ENCODE measurements at places on chromosomes 2 and 18. TPM values are rescaled to one million over a fixed set of nuclear protein-coding genes. Genes with fewer than 3 reads are reported as not detected.

Gene BMP10
- total RNA-seq = not detected

Gene LONRF2
- 0.10 TPM for total RNA-seq

Gene C1QL2
- total RNA-seq = not detected

Gene FAM228A
- not detected for total RNA-seq

Gene LAMA1
- total RNA-seq = 1.6 TPM

Gene GPR45
- total RNA-seq = not detected

Gene IGFBP5
- 677 TPM for total RNA-seq

Gene NEDD4L
- 54.1 TPM for total RNA-seq

Gene ACMSD
- not detected for total RNA-seq

Gene CROCC2
- total RNA-seq = not detected

Gene SCN2A
- total RNA-seq = 0.44 TPM

Gene RGPD8
- total RNA-seq = 1.4 TPM

Gene TANK
- 41.1 TPM for total RNA-seq

Gene UGT1A4
- not detected for total RNA-seq

Gene CREG2
- total RNA-seq = 0.15 TPM

Gene DOCK10
- 25.3 TPM for total RNA-seq

Gene LHCGR
- not detected for total RNA-seq

Gene SLC35F5
- 66.1 TPM for total RNA-seq

Gene PRR30
- total RNA-seq = not detected

Gene ACVR1C
- total RNA-seq = not detected

Gene CHST9
- not detected for total RNA-seq

Gene SLC30A3
- not detected for total RNA-seq

Gene KIAA2012
- total RNA-seq = not detected

Gene LIMS3
- total RNA-seq = 0.17 TPM

Gene IL36G
- not detected for total RNA-seq

Gene NOSTRIN
- not detected for total RNA-seq

Gene IL37
- not detected for total RNA-seq

Gene SIX3
- total RNA-seq = not detected

Gene GKN1
- not detected for total RNA-seq

Gene MRO
- not detected for total RNA-seq

Gene VWC2L
- not detected for total RNA-seq

Gene ABCG8
- total RNA-seq = not detected

Gene POTEJ
- total RNA-seq = not detected

Gene HYCC2
- 6.7 TPM for total RNA-seq

Gene HNMT
- total RNA-seq = 9.8 TPM

Gene GALR1
- total RNA-seq = not detected

Gene INHBB
- total RNA-seq = 0.94 TPM

Gene DPP4
- total RNA-seq = 17.5 TPM

Gene RAB10
- total RNA-seq = 71.0 TPM

Gene GAL3ST2
- not detected for total RNA-seq

Gene CSRNP3
- 0.27 TPM for total RNA-seq
